NCI-H2029 (cell line): ENCODE measurements at places on chromosomes 6 and 20.

GRCh38 chr20:19466206-19466928 lies 253.9 kb downstream of the SLC24A3 start:
- DNase-seq, result no peak

DNA sequence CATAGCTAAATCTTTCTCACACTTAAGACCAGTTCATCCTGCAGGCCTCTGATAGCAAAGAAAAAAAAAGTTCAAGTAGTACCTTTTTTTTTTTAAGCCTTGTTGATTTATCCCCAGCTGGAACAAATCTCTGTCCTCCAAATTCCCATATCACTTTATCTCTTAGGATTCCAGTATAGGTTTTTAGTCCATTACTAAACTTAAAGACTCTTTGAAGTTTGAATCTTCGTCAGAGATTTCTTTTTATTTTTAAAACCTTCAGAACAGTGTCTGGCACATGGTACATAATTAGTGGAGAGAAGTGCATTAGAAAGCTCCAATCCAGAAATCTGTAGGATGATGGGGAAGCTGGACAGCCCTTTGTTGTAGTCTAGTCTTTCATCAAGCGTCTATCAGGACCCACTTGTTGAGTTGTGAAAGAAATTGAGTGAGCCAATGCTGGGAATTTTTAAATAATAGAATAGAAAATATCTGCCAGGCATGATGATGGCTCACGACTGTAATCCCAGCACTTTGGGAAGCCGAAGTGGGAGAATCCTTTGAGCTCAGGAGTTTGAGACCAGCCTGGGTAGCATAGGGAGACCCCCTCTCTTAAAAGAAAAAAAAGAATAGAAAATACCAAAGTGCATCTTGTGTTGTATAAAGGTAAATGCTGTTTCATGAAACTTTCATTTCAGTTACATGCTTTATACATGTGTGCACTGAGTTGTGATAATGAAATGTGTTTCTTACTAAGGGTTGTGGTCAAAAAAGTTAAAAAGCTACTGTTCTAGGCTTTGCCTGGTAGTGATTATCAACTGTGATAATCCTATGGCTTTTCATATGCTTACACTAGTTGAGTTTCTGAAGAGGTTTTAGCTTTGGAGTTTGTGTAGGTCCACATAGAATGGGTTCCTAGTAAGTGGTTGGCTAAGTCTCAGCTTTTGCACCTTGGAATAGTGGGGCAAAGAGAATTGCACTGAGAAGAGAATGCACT lies 3.2 kb downstream of the NFYA start:
- DNase-seq, result no peak

- no peak for DNase-seq
These were observed 10.1 kb downstream of the CRYBG1 start for GRCh38 chr6:106370639-106371038.

- no peak for DNase-seq
These were observed 11.0 kb downstream of the SMPDL3A start for GRCh38 chr6:122799916-122800686.

DNA sequence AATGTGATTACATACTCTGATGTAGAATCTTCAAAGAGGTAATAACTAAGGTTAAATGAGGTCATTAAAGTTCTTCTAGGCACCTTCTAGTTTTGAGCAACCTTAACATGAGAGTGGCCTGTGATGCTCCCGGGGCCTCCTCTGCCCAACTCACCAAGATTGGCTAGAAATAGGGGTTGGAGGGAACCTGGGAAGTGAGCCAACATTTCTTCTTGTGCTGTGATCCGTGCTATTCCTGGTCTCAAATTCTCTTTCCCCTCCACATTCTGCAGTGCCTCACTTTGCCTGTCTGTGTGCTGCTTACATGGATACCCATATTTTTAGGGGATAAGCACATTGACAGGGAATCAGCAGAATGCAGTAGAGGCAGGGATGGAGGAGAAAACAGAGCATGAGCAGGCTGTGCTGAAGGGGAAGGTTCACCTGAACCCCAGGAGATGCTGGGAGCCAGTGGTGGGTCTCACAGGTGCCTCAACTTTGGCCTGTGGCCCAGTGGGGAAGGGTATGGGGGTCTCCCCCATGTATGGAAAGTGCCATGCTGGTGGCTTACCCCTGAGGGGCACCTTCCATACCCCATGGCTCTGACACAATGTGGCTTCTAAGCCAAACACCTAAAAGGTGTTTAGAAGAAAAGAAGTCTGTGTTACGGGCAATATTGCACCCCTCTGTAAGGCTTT lies 164.7 kb upstream of the CHD6 start:
- no peak for DNase-seq

- DNase-seq, result no peak
These were observed 52.4 kb downstream of the SCAND1 start for GRCh38 chr20:35901678-35902544.

DNA sequence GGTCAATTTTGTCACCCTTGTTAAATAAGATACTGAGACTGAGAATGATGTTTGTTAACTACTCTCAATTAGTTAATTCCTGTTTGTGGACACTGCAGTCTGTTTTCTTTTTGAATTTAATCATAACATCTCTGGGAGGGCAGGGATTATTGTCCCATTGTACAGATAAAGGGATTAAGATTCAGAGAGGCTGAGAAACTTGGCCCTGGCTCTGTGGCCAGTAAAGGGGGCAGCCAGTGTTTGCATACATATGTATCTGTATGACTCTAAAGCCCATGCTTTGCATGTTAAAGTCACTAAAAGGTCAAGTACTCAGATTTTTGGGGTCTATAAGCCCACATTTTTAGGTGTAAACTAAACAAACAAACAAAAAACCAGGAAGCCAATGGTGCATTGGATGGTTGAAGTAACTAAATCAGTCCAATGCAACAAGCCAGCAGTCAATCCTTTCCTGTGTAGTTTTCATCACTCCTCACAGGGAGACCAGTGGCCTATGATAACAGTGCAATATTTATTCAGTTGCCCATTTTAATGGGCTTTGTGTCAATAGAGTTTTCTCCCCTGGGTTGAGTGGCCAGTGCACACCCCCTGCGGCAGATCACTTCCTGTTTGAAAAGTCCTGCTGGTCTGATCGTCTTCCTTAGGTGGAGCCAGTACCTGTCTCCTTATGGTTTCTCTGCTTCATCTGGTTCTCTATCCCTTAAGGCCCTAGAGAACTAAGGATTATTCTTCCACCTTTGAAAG lies 106.7 kb downstream of the SLX4IP start:
- DNase-seq, result peak; percentile 57

DNA sequence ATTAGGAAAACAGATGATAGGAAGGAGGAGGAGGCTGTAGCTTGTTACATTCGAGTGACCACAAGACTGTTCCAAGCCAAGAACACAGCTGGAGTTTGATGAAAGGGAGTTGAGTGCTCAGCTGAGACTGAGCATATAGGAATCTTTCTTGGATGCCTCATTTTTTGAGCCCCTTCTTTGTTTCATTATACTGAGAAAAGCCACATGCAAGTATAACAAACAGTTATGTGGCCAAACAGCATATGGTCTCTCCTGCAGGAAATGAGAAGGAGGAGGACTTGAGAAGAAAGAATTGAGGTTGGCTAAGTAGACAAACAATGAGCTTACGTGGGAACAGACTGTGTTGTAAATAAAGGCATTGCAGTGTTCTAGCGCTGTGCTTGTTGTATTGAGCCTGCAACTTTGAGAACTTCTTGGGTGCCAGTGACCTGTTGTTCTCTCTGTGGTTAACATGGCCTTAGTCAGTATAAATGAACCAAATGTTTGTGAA lies 78.3 kb downstream of the AKAP7 start:
- DNase-seq, result no peak

- no peak for DNase-seq
These were observed 150.4 kb upstream of the CCN2 start for GRCh38 chr6:132101535-132101934.

DNA sequence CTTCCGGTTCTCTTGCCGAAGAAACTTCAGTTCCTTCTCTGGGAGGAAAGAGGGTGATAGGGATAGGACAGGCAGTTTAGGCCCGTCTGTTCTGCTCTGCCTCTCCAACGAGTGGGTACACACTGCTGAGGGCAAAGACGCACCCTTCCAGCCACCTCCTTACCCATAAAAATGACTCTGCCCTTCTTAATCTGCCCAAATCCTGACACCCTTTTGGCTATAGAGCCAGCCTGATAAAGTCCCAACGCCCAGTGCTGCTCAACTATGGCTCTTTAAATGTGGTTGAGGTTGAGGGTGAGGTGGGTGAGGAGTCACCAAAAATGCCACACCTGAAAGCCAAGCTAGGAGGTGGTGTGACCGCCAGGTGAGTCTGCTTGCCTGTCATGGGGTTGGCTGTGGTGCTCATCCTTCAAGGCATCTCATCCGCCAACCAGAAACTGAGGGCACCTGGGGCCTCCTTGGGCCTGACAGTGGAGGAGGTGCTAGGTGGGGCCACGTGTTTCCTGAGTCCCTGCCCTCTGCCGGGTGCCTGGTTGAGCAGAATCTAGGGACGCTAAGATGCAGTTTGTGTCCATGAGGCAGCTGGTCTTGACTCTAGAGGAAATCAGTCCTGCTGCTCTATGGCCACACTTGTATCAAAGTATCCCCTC lies 16.3 kb downstream of the CCDC167 start:
- DNase-seq, result no peak

GRCh38 chr20:11917663-11918062 lies at the start of gene BTBD3:
TSS of gene BTBD3 (plus strand) at chr20:11917893. CDS start at chr20:11918276, 383 bp downstream.
- DNase-seq, result peak; percentile 74

DNA sequence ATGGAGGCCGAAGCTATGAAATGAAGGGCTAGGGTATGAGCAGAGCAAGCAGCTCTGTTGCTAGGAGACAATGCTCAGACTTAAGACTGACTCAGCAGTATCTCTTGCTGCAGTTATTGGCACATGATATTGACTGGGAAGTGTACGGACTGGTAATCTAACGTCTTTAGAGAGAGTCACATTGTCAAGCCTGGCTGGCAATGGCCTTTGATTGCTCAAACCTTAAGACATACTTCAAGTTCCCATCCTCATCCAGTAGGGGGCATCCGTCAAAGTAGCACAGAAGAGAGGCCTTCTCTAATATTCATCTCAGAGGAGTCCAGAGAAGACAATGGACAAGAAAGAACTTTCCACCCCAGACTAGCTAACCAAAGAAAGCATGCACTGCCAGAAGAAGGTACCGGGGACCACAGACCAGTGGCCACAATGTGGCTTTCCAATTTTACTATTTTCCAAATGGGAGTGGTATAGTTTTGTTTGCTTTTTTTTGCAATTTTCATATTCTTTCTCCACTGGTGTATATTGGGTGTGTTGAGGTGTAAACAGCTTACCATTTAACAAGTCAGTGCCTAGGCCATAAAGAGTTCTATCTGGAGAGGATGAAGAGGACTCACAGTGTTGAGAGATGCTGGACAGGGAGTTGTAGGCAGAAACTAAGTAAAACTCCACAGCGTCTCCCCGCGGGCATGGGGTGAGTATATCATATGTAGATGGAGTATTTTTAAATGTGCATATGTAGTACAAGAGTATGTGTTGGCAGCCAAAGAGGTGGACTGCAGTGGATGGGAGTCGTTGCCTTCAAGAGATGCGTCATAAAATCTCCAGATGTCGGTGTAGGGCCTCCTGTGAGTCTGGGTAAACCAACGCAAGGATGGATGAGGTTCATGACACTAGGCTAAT lies 36.7 kb downstream of the LRFN2 start:
- DNase-seq, result no peak

DNA sequence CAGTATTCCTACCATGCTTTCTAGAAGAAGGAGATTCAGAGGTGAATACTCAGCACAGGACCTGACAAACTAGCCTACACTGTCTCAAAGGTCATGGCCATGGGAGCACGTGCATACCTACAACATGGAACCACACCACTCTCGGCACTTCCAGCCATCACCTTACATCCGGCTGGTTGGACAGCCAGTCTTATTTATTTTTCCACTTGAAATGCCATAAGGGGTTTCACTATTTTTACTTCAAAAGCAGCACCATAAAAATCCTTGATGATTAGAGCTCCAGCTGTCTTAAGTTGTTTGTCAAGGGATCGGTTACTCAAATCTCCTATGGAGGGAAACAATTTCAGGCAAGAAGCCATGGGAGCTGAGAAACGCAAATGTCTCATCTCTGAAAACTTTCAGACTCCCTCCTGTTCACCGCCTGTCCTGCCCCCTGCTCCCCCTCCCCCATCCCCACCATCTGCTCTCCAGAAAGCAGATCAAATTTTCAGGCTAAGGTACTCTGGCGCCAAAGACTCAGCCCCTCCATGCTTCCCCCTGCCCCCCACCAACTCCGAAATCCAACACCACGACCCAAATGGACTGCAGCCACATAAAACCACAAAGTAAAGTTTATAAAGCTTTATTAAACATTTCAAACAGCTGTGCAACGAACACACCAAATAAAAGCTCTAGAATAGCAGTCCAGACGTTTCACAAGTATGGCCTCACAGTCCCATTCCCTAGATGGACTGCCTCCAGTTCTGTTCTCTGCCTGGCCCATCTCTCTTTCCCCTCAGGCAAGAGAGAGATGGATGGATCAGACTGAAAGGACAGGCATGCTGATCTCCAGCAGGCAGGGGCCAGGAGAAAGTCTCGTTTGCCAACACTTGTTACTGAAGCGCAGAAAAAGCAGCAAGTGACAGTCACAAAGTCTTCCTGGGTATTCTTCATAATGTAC lies 4.0 kb upstream of the NNAT start:
- no peak for DNase-seq

- DNase-seq, result no peak
These were observed 6.1 kb upstream of the EZR start for GRCh38 chr6:158825038-158825950.

DNA sequence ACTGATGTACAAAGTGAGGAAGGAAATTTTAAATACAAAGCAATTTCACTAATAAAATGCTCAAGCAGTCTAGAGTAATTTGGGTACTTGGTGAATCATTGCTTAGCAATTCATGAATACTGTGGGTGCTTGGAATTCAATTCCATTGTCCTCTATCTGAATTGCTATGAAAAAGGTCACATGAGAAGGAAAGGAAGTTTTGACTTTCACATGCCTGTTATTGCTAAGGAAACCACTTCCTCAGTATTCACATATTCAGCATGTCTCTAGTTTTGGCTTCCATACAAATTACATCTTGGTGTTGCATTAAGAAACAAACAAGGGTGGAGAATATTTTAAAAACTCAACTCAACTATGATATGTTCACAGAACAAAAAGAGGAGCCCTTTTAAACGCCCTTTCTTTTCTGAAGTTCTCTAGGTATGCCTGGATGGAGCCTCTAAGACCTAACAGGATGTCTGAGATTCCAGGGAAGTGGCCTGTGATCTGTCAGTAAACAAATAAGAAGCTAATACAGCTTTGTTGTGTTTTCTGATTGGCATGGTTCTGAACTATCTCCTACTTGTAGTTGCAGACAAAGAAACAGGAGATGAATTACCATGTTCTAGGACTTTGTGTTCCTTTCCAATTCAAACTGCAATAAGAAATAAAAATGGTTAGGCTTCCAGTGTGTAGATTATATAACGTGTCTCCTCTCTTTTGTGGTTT lies 190.4 kb downstream of the OGFRL1 start:
- no peak for DNase-seq

- DNase-seq, result no peak
These were observed 279.5 kb upstream of the SUPT3H start for GRCh38 chr6:45657226-45657625.

DNA sequence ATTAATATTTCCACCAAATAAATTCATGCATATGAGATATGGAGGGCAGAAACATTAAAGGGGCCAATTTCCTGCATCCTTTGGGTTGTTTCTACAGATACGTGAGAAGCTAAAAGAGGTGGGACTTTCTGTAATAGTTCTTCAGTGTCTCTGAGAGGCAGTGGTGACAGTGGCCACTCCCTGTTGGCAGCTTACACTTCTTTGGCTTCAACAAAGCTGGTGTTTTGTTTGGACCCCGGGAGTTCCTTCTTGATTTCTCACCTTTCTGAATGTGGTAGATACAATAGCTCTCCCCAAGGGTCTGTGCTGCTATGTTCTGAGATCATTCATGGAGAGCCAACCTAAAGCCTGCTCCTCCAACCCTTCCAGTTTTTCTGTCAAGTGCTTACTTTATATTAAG lies 7.8 kb downstream of the PLCB1 start:
- no peak for DNase-seq
